Stomach (tissue), 19 donors: ENCODE measurements at places on chromosomes 7 and 10. TPM values are rescaled to one million over a fixed set of nuclear protein-coding genes. Genes with fewer than 3 reads are reported as not detected.

The ZPBP gene
- total RNA-seq = not detected

The CFTR gene
- total RNA-seq = under 0.01 TPM

The AGAP5 gene
- total RNA-seq = 8.7 TPM

The ZNF511 gene
- 56.0 TPM for total RNA-seq

The PLPP4 gene
- not detected for total RNA-seq

The EGFR gene
- 43.4 TPM for total RNA-seq

The PILRA gene
- total RNA-seq = not detected

The HTR5A gene
- total RNA-seq = not detected

The VOPP1 gene
- total RNA-seq = 79.7 TPM

The SLC39A12 gene
- not detected for total RNA-seq

The POLR2J2 gene
- total RNA-seq = 17.4 TPM

The SEMA3D gene
- total RNA-seq = 2.6 TPM

The CPED1 gene
- 8.4 TPM for total RNA-seq

The TES gene
- 163 TPM for total RNA-seq

The MYO3A gene
- 5.7 TPM for total RNA-seq
